Tibial nerve (tissue), 4 donors: ENCODE measurements at places on chromosomes 12 and 14.

DNA sequence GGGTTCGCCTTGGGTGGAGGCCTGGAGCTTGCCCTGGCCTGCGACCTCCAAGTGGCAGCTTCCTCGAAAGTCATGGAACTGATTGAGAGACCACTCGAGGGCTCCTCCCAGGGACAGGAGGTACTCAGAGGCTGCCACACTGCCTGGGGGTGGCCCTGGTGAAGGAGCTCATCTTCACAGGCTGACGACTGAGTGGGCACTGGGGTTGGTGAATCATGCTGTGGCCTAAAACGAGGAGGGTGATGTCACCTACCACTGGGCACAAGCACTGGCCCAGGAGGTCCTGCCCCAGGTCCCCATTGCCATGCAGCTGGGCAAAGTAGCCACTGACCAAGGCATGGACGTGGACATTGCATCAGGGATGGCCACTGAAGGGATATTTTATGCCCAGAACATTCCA, 32.1 kb downstream of the ITPR2 start:
- no peak for DNase-seq

DNA sequence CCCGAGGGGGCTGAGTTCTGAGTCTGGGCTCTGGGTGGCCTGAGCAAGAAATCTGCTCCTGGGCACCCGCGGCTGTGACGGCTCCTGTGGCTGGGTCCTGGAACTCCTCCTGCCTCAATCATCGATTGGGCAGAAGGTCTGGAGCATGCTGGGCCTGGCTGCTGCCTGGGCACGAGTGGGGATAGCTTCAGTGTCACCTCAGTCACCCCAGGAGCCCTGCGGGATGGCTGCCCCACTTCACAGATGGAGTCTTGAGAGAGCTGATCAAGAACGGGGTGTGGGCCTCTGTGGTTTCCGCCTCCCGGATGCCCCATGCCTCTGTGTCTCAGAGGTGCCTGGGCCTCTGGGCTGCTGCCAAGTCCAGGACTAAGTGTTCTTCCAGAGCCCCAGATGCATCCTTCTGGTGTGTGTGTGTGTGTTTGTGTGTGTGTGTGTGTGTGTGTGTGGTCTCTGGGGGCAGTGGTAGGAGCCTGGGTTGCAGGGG, 185.6 kb upstream of the C14orf180 start:
- peak; percentile 21 for DNase-seq

DNA sequence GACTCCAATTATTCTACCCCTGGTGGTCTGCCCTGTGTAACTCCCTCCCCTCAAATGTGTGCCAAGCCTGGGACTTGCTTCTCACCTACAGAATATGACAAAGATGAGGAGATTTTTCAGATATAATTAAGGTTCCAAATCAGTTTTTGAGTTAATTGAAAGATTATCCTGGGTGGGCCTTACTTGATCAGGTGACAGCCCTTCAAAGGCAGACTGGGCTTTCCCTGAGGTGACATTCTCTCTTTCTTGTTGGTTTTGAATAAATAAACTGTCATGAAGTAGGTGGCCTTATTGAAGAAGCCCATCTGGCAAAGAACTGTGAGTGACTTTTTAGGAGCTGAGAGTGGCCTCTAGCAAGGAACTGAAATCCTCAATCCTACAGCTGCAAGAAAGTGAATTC, 106.0 kb downstream of the BRMS1L start:
- no peak for DNase-seq

DNA sequence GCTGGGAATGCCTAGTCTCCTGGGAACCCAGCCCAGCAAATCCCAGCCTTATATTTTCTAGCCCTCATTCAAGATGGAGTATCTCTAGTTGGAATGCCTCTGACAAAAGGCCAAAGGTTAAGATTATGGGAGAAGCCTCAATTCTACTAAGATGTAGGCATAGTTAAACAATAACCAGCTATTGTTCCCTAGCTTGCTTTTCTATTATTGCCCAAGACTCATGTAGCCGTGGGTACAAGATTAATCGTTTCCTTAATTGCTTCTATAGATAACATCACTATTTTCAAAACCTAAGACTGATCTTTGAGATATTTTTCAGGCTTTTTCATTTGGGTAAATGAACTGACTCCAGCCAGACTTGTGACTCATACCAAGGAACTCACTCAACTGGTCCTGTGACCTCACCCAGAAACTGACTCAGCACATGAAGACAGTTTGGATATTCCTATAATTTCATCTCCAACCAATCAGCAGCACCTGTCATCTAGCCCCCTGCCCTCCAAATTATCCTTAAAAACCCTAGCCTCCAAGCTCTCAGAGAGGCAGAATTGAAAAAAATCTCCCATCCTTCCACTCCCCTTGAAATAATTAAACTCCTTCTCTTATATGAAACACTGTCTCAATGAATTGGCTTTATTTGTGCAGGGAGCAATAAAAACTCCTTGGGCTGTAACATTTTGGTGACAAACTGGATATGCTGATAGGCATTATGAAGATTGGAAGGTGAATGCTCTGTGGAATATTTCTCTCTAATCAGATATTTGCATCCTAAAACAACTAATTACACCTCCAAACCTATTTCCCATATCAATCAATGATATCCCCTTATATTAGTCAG, 589.0 kb downstream of the C12orf50 start:
- no peak for DNase-seq

DNA sequence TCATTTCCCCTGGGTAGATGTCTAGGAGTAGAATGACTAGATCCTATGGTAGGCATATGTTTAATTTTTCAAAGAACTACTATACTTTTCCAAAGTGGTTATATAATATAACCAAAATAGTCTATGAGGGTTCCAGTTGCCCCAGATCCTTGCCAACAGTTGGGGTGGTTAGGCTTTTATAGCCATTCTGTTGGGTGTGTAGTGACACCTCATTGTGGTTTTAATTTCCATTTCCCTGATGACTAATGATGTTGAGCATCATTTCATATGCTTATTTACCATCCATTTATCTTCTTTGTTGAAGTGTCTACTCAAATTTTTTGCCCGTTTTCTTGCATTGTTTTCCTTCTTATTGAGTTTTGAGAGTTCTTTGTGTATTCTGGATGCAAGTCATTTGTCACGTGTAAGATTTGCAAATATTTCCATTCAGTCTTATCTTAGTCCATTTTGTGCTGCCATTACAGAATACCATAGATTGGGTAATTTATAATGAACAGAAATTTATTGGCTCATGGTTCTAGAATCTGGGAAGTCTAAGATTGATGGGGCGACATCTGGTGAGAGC, 4.7 kb downstream of the SYNE2 start:
- DNase-seq: no peak

DNA sequence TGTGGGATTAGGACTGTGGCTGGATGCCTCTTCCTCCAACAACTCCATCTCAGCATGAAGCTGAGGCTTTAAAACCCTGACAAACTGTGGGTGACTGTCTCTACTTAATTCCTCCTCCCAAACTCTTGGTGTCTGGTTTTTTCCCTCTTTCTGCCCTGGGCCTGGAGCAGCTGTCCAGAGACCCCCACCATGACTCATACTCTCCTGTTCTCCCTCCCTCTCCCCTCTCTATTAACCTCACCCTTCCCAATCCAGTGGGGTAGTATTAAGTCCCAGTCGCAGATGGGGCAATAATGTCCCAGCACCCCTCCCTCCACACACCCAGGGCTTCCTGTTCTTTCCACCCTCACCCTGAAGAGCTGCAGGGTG, 2.0 kb upstream of the DNAJC14 start:
- DNase-seq: no peak

GRCh38 chr12:47820631-47821345, 1.1 kb upstream of the HDAC7 start:
- DNase-seq: peak; percentile 81

GRCh38 chr14:90795744-90796143, 20.5 kb downstream of the TTC7B start:
- DNase-seq: no peak

- DNase-seq: no peak
Measured at GRCh38 chr14:104494483-104494882, 85.1 kb upstream of the C14orf180 start.

DNA sequence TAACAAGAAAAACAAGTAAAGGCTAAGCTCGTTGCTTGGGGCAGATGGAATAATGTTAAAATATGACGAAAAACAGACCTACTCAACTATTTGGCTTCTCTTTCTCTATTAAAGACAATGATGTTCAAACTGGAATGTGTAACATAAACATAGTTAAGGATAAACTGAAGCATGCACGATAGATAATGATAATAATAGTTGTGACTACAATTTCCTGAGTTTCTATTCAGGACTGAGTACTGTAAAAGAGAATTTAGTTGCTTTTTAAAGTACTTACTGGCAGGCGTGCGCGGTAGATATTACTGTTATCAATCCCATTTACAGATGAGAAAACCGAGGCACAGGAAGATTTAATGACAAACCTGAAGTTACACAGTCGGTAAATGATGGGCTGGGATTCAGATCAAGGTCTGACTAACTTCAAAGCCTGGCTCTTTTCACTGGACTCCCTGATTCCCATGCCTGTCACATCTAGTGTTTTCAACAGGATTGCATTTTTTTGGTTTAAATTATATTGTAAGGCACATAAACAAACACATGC, 103.0 kb downstream of the CRADD start:
- no peak for DNase-seq

- DNase-seq: no peak
Measured at GRCh38 chr12:69563166-69563762, 22.0 kb upstream of the CCT2 start.

DNA sequence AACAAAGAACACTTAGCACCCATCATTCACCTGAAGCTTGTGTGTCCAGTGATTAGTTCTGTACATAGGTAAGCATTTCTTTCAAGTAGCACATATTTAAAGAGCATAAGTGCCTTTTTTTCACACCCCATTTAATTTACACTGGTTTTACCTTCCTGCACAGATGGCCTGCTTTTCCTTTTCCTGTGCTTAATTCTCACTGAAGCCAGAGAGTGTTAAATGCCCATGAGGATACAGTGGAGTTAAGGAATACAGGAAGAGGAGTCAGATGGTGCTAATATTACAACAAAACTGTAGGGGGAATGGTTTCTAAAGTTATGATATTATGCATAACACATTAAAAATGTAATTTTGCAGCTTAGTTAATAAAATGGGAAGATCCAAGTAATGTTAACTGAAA, 31.0 kb upstream of the SLC38A1 start:
- DNase-seq: no peak

GRCh38 chr12:126950266-126950665, 1316.7 kb upstream of the TMEM132C start:
- DNase-seq: no peak

GRCh38 chr12:54378796-54379397, 5.6 kb downstream of the ZNF385A start:
- DNase-seq: no peak

- DNase-seq: no peak
Measured at GRCh38 chr14:71355324-71356201, 448.3 kb downstream of the PCNX1 start.

DNA sequence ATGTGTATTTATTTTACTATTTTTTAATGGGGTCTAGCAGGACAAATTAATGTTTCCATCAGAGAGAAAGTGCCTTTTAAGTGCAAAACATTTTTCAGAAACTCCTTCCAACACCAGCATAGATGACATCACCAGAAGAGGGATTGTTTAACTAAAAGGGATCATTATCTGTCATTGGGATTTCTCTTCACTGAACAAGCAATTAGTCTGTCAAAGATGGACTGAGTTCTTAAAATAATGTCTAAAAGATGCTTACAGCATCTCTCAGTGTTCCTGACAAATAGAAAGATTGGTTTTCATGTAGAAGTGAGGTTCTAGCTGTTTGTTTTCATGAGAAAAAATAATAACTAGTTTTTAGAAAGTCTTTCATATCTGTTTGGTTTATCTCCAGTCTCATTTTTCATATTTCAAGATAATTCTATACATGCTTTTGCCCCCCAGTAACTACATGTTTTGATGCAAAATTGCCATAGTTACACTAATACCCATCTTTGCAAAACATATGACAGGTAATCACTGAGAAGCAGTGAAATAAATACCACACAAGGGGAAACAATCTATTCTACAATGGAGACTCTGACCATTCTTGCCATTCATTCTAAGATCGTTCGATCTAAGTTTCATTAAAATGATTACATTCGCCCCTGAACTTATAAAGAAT, 850.3 kb downstream of the GALC start:
- no peak for DNase-seq
